Hepatocyte (in vitro differentiated cells): ENCODE measurements at places on chromosomes 11 and 22.
A peak's percentile ranks its signal among the peaks of the same experiment; 100 is the strongest.

- DNase-seq, result no peak
These were observed 46.4 kb downstream of the CD82 start for GRCh38 chr11:44611687-44612434.

GRCh38 chr22:22155146-22155545 lies 89.4 kb upstream of the VPREB1 start:
- no peak for DNase-seq

GRCh38 chr11:2672553-2673249 lies 27.1 kb downstream of the KCNQ1OT1 start:
- no peak for DNase-seq

GRCh38 chr11:20474176-20474881 lies 86.8 kb downstream of the PRMT3 start:
- no peak for DNase-seq

- no peak for DNase-seq
These were observed 215.9 kb upstream of the CCDC90B start for GRCh38 chr11:83502041-83502440.

DNA sequence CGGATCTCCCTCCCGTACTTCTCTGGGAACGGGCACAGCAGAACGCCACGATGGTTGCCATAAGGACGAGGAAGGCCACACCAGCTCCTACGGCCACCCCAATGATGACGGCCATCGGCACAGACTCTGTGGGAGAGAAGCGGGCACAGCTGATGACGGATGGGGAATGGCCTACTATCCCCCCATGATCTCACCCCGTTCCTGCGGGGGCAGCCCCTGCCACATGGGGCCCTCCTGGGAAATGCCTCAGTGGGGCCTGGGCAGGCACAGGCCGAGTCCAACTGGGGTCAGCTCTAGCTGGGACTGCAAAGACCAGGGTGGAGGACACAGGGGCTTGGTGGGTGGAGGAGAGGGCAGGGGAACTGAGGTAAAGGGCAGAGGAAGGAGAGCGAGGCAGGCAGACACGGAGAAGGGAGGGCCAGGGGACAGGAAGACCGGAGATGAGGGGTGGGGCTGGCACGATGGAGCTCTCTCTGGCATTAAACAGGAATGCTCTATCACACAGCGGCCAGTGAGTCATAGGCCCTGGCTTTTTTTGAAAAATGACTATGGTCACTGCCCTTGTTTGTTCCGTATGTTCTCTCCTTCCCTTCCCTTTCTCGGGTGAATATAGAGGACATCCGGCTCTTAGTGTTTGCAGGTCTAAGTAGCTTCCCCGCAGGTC lies 76.0 kb downstream of the ST3GAL4 start:
- DNase-seq, result peak; percentile 51

GRCh38 chr11:109527496-109527895 lies 105.5 kb downstream of the C11orf87 start:
- no peak for DNase-seq

DNA sequence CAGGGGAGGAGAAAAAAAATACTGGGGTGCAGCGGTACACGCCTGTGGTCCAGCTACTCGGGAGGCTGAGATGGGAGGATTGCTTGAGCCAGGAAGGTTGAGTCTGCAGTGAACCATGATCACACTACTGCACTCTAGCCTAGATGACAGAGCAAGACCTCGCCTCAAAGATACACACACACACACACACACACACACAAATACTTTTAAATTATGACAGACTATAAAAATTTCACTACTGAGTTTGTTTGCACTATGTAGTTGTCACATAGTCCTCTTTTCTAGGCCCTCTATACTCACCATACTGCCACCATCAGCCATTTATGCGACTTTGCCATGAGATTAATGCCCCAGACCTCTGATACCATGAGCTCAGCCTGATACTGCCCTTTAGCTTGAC lies 109.6 kb downstream of the MRTFA start:
- DNase-seq, result no peak

- DNase-seq, result peak; percentile 77
These were observed 18.9 kb downstream of the AP1B1 start for GRCh38 chr22:29369460-29369859.

- DNase-seq, result peak; percentile 86
These were observed 84.1 kb downstream of the NXPE2 start for GRCh38 chr11:114762408-114762807.

DNA sequence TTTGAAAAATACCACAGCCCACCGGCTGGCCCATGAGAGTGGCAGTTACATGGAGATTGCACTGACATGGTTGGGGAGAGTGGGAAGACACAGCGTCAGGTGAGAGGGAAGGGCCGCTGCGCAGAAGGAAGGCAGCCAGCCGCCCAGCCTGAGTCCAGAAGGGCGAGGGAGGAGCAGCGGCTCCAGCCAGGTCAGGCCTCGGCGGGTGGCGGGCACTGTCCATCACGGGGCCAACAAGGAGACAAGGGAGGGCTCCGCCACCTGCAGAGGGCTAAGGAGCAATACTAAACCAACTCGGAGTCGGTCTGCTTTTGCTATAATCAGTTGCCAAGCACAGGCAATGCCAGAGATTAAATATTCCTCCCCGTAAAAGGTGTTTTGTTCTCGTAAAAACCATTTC lies 384.5 kb downstream of the TBC1D22A start:
- DNase-seq, result no peak

GRCh38 chr11:5719703-5720495 lies 16.3 kb upstream of the OR56B1 start:
- no peak for DNase-seq

DNA sequence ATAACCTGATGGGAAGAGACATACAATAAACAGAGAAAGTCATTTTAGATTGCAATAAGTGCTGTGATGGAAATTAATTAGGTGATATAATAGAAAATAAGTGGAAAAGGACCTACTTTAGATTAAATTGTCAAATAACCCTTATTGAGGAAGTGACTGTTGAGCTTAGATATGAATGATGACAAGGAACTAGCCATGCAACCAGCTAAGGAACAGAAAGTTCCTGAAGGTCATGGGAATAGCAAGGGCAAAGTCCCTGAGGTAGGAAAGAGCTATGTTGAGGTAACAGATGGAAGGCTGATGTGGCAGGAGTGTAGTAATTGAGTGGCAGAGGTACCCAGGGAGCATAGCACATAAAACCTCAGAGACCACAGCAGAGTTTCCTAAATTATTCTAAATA lies 135.2 kb downstream of the WNT11 start:
- no peak for DNase-seq

GRCh38 chr11:111093061-111093460 lies 152.5 kb upstream of the POU2AF2 start:
- no peak for DNase-seq

DNA sequence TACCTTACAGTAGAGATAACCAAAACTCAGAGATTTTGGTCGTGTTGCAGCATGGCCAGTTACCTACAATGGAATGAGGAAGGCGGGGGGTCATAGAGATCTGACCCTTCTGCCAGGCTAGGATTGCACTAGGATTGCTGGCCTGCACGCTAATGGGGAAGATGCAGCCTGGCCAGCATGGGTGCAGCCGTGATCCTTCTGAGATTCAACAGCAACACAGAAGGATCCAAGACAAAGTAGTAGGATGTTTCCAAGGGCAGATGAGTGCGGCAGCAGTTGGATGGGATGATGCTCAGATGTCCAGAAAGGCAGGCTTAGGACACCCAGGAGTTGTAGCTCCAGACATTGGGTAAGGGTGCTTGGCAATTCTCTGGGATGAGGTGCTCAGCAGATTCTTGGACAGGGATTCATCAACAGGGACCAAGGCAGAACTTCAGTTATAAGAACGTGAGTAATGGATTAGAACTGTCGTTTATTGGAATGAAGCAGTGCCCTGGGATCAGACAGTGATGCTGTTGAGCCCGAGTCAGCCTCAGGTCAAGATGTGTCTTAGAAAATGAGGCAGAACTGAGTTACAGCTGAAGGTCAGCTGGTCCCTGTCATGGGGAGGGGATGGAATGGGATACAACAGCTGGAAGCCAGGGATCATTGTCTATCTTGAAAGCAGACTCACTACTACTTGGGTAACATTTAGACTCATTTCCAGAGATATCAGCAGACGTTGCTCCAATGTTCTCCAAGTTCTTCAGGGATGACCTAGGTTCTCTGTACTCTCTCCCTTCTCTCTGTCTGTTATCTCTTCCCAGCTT lies 71.0 kb downstream of the PARVA start:
- no peak for DNase-seq

DNA sequence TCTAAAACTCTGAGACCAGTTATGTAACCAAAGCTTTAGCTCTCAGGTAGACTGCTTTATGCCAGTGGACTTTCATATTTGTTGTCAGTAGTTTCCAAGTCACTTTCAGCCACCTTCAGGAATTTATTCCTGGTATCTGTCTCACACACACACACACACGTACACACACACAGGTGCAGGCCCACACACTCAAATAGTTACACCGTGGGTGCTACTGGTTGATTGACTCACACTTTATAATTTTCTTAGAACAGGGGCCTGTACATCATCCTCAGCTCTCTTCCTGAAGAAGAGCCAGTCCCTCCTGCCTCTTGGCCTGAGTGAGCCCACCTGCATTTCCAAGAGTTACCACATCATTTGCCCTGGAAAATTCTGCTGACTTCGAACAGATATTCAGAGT lies 555.2 kb downstream of the SOX6 start:
- DNase-seq, result no peak

DNA sequence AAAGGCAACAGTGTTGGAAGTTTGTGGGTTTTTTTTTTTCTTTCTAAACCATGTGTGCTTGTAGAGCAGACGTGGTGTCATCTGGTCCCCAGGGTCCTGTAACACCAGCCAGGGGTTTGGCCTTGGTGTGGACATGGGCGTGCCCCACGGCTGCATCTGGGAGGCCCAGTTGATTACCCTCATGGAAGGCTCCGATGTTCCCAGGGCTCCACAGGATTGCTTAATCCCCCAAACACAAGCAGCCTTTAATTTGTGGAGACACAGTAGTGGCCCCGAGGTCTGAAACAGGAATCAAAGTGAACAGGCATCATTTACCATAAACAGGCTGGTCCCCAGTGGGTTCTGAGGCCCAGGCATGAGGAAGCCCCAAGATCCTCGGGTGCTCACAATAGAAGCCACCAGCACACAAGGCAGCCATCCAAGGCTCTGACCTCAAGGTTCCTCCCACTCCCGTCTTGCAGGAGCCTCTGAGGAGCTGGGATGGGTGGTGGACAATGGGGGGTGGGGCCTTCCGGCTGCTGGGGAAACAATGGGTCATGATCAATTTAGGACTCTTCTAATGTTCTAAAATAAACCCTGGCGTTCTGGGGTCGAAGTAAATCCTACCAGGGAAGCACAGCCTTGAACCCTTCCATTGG lies 115.0 kb upstream of the CD82 start:
- no peak for DNase-seq

GRCh38 chr22:31332010-31332409 lies 14.1 kb downstream of the PATZ1 start:
- DNase-seq, result no peak

- DNase-seq, result no peak
These were observed 932.2 kb upstream of the CCDC90B start for GRCh38 chr11:84218318-84218717.

- no peak for DNase-seq
These were observed 2.8 kb downstream of the NAALADL1 start for GRCh38 chr11:65055538-65055937.

DNA sequence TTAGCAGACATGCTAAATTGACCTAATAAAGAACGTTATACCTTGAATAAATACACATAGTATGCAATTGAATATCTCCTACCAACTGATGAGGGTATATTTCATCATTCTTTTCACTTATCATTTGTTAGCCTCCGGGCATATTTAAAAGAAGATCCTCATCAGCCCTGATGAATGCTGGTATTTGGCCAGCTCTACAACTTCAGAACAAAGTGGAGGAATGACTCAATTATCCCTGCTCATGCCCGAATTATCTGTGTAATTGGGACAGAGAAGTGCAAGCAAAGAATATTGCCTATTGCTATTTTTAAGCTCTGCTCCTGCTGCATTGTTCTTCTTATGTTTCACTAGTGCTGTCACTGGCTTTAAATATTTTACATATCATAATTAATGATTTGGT lies 622.1 kb downstream of the METTL15 start:
- no peak for DNase-seq

GRCh38 chr11:79484872-79485271 lies 44.0 kb upstream of the TENM4 start:
- DNase-seq, result no peak

- DNase-seq, result no peak
These were observed 123.2 kb downstream of the KCNQ1OT1 start for GRCh38 chr11:2576549-2576948.

DNA sequence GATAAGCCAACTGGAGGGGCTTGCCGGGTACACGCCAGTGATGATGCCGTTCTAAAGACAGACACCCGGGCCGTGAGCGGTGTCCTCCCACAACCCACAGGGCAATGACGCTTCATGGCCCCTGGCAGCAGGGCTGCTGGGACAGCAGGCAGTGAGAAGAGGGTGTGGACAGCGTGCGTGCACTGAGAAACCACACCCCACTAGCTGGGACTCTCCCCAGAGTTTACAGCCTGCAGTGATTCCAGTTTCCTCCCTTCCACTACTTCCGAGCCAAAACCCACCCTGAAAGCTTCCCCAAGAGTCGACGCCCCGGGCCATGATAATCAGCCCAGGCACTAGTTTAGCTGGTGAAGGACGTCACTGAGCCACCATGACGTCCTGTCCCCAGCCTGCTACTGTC lies 29.2 kb downstream of the CPT1A start:
- no peak for DNase-seq

GRCh38 chr11:88164320-88164719 lies 10.9 kb downstream of the RAB38 start:
- DNase-seq, result no peak

GRCh38 chr11:1263010-1263409 lies 40.1 kb downstream of the MUC5B start:
- DNase-seq, result no peak

- peak; percentile 68 for DNase-seq
These were observed 75.7 kb downstream of the CYB5R2 start for GRCh38 chr11:7597620-7598019.

DNA sequence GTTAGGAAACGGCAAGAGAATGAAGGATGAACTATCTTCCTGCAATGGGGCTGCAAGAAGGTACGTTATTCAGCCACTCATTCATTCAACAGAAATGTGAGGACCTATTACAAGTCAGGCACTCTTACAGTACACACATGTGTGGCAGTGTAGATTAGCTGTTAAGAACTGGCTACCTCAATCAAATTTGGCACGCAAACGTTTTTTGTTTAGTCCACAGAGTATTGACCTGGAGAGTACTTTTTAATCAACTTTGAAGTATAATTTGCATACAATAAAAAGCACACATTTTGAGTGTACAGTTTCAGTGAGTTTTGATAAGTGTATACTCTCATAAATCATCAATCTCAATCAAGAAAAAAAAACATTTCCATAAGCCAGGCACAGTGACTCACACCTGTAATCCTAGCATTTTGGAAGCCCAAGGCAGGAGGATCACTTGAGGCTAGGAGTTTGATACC lies 24.2 kb downstream of the MRTFA start:
- DNase-seq, result no peak

- no peak for DNase-seq
These were observed 62.7 kb upstream of the KCNQ1OT1 start for GRCh38 chr11:2762451-2762850.

DNA sequence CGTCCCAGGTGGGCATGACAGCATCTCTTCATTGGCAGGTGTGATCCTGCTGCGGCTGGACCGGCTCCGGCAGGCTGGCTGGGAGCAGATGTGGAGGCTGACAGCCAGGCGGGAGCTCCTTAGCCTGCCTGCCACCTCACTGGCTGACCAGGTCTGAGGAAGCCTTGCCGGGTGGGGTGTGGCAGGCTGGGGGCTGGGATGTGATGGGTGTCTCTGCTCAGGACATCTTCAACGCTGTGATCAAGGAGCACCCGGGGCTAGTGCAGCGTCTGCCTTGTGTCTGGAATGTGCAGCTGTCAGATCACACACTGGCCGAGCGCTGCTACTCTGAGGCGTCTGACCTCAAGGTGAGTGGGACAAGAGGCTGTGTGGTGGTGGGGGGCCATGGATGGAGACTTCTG lies 3.5 kb downstream of the LARGE2 start:
- no peak for DNase-seq

- DNase-seq, result no peak
These were observed 350.4 kb upstream of the B3GAT1 start for GRCh38 chr11:134762248-134763029.
